ENCODE measurements at places on chromosomes 12 and 14.

- DNase-seq, result no peak
These were observed 62.9 kb downstream of the EPS8 start for GRCh38 chr12:15726027-15726877.

DNA sequence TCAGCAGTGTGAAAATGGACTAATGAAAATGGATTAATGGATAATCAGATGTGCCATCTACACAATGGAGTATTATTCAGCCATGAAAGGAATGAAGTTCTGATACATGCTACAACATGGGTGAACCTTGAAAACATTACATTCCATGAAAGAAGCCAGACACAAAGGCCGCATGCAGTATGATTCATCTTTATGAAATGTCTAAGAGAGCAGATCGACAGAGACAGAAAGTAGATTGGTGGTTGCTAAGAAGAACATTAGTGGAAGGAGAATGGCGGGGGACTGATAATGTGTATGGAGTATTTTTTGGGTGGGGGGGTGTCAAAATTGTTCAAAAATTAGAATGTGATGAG lies 47.3 kb downstream of the PRKAB1 start:
- DNase-seq, result no peak

GRCh38 chr12:68800294-68800693 lies 7.7 kb upstream of the MDM2 start:
- DNase-seq, result no peak

GRCh38 chr14:56271970-56272369 lies 153.8 kb downstream of the PELI2 start:
- no peak for DNase-seq

- no peak for DNase-seq
These were observed at the start of gene HOTAIR for GRCh38 chr12:53974084-53975063. TSS of gene HOTAIR (minus strand) at chr12:53974954.

GRCh38 chr14:50778721-50779483 lies 52.1 kb downstream of the NIN start:
- DNase-seq, result no peak

GRCh38 chr14:36661506-36662257 lies at the start of gene PAX9:
TSS of gene PAX9 (plus strand) at chr14:36661860. CDS start at chr14:36662090, 230 bp downstream.
- DNase-seq, result no peak

DNA sequence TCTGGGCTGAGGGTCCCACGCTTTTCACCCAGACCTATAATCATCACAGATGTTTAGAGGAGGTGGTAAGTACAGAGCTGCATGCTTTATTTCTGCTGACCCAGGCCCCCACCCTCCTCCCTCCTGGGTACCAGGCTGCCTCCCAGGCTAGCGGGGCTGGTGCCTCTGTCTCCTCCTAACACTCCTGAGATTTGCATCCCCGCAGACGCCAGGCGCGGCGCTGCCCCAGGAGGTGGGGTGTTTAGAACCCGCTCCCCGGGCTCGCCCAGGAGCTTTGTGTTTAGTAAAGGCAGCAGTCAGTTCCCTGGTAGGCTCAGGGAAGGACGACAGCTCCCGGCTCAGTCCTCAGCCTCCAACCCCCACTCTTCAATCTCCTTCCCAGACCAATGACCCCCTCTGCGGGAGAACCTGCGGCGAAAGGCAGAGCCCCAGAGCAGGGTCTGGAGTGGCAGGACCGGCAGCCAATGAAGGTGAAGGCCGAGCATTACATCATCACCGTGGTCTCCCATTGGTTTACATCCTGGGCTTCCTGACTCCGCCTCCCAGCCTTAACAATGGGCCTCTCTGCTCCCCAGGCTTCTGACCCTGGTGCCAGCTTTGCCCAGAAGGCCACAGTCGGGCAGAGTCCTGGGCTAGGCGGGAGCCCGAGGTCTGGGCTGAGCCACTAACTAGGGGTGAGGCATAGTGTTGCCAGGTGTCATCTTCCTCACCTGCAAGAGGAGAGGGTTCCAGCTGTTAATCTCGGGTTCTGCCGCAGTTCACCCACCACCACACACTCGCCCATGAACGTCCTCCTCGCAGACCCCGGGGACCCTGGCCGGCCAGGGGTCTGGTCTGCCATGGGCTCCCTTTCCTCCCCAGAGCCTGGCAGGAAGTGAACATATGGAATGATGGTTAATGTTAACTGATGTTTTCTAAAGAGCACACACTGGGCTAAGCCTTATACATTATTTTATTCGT lies 57.5 kb downstream of the CALM1 start:
- DNase-seq, result no peak

GRCh38 chr12:10563966-10564365 lies 49.4 kb downstream of the MAGOHB start:
- no peak for DNase-seq

DNA sequence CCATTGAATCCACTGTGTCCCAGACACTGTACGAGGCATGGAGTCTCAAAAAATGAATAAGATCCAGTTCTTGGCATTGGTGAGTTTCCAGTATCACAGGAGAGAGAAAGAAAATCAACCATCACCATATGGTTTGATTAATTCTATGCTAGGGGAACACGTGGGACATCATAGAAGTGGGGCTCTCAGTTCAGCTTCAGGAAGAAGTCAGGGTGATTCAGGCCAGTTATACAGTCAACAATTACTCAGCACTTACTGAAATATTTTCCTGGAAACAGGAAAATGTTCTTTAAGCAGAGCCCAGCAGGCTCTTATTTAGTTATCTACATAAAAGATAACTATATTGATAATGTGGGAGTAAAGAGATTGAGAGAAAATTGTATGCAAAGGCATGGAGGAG lies 407.2 kb downstream of the NOVA1 start:
- no peak for DNase-seq

- DNase-seq, result no peak
These were observed 224.1 kb downstream of the BCAT1 start for GRCh38 chr12:24724814-24725213.

DNA sequence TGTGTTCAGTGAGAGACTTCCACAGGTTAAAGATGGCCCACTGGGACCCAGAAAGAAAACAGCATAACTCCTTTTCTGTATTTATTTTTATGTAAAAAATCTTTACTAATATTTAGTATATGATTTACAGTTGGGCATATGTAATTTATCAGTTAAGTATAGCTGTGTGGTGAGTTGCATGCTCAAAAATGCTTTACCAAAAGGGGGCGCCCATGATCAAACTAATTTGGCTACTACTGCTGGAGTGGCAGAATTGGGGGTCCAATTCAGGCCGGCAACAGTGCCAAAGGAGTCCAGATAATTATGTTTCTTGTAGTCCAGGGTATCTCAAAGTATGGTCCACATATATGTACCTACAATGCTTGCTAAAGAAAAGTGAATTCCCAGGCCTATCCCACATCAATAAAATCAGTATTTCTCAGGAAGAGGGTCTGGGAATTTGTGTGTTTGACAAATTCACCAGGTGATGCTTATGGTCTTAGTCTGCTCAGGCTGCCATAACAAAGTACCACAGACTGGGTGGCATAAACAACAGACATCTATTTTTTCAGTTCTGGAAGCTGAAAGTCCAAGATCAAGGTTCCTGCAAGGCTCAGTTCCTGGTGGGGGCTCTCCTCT lies 152.0 kb downstream of the KTN1 start:
- peak; percentile 43 for DNase-seq

- DNase-seq, result no peak
These were observed 157.9 kb downstream of the PAWR start for GRCh38 chr12:79532907-79533288.

DNA sequence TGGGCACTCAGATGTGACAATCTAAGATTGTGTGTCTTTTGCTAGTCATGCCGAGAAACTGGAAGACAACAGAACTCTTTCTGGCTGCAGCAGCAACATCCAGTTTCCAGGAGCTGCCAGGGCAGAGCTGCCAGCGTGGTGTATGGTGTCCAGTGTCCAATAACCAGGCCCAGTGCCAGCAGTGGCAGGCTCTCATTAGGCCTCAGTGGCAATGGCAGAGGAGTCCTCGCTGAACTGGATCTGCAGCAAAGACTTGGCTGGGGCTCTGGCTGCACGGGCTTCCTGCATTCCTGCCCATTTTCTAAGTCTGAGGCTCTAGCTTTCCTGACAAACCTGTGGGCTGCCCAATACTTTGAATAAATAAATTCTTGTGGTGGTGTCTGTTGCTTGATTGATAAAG lies 26.2 kb upstream of the PPM1A start:
- DNase-seq, result no peak
